ENCODE measurements at places on chromosomes 2 and 18. TPM values are rescaled to one million over a fixed set of nuclear protein-coding genes. Genes with fewer than 3 reads are reported as not detected.

The LOXL3 gene
- 16.6 TPM for total RNA-seq

The ZSWIM2 gene
- total RNA-seq: not detected

- H3K27me3 ChIP-seq: no peaks in the 10 kb centered on the region
- peaks cover 58% of the 10 kb centered on the region for H3K4me1 ChIP-seq
- H3K4me3 ChIP-seq: no peak overlapping the region
- H3K27ac ChIP-seq: no peak overlapping the region
- no peak for DNase-seq
These were observed 13.9 kb downstream of the IWS1 start for GRCh38 chr2:127512362-127512761.

DNA sequence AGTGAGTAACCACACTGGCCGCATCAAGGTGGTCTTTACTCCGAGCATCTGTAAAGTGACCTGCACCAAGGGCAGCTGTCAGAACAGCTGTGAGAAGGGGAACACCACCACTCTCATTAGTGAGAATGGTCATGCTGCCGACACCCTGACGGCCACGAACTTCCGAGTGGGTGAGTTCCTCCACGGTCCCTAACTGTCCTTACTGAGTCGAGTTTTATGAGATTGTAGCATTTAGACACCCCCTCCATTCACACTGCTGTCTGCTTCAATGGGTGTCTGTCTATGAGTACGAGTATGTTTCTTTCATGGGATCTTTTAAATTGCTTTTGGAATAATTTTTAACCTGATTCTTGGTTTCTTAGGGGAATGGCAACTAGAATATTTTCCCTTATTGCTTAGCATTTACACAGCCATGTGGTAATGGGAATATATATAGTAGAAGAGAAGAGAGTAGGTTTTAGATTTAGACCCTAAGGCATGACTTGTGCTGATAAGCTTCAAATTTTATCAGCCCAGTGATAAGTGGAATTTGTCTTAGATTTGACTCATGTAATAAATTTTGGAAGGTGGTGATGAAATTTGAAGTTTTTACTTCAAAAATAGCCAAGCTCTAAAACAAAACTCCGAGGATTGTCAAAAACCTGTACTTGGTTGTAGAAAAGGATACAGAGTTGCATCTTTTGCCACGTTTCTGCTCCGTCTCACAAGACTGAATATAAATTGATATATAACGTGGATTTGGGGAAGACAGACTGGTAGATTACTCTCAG is 188.2 kb downstream of the LTBP1 start:
- no peaks in the 10 kb centered on the region for H3K27me3 ChIP-seq
- DNase-seq: no peak
- H3K4me3 ChIP-seq: peak overlapping the region; percentile 78
- H3K27ac ChIP-seq: peak overlapping the region; percentile 95
- H3K36me3 ChIP-seq: no peaks in the 10 kb centered on the region

The FHOD3 gene
- 24.9 TPM for total RNA-seq

The NOL4 gene
- not detected for total RNA-seq

DNA sequence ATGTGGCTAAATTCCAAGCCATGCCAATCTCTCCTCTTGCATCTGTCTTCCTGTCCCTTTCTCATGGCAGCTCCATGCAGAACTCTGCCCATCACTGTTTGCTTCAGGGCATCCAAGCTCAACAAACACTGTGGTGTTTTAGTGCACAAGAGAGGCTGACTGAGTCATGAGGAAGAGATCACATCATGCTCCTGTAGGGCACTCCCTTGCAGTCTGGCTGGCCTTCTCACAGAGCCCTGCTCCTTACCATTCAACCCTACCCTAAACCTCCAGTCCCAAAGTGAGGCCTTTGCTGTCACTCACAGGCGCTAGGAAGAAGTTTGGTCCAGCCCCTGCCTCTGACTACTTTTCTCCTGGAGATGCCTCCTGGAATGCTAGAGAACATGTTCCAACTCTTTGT is 194.0 kb downstream of the LRATD1 start:
- H3K4me1 ChIP-seq: no peaks in the 10 kb centered on the region
- H3K36me3 ChIP-seq: no peaks in the 10 kb centered on the region
- H3K27me3 ChIP-seq: no peaks in the 10 kb centered on the region
- no peak for DNase-seq

The DNAH6 gene
- total RNA-seq: not detected

- H3K36me3 ChIP-seq: no peaks in the 10 kb centered on the region
- no peaks in the 10 kb centered on the region for H3K4me1 ChIP-seq
- H3K4me3 ChIP-seq: no peak overlapping the region
- no peak overlapping the region for H3K27ac ChIP-seq
These were observed 33.7 kb upstream of the RFX8 start for GRCh38 chr2:101508636-101509035.

DNA sequence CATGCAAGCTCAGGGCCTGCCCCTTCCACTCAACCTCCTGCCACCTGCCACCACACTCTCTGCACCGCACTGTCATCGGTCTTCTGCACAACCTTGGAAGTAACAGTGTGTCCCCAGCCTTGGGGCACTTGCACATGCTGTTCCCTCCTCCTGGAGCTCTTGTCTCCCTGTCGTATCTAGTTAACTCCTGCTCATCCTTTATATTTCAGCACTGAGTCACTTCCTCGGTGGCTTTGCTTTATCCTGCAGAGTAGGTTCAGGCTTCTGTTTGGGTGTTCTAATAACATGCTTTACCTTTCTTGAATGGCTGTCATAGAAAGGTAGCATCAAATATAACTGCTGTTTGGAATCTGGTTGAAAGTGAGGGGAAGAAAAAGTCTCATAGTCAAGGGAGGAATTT is 25.3 kb downstream of the PAX8 start:
- no peak overlapping the region for H3K4me3 ChIP-seq
- peaks cover 14% of the 10 kb centered on the region for H3K4me1 ChIP-seq
- no peaks in the 10 kb centered on the region for H3K27me3 ChIP-seq
- no peak overlapping the region for H3K27ac ChIP-seq

DNA sequence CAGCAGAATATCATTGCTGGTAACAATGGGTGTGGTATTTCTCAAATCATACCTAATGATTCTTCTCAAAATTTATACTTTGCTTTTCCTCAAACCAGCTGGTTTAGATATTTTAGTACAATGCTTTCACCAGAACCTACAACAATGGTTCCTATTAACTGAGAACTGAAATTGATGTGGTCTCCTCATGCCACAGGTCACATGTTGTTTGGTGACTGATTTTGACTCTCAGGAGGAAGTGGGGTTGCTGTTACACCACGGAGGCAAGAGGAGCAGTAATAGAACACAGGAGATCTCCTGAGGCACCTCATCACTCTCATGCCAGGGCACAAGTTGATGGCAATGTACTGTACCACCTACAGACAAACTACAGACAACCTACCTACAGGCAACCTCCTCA is 3.0 kb upstream of the CEP68 start:
- H3K36me3 ChIP-seq: no peaks in the 10 kb centered on the region
- H3K27ac ChIP-seq: no peak overlapping the region
- no peak for DNase-seq
- H3K4me1 ChIP-seq: peaks cover 21% of the 10 kb centered on the region
- H3K27me3 ChIP-seq: no peaks in the 10 kb centered on the region

DNA sequence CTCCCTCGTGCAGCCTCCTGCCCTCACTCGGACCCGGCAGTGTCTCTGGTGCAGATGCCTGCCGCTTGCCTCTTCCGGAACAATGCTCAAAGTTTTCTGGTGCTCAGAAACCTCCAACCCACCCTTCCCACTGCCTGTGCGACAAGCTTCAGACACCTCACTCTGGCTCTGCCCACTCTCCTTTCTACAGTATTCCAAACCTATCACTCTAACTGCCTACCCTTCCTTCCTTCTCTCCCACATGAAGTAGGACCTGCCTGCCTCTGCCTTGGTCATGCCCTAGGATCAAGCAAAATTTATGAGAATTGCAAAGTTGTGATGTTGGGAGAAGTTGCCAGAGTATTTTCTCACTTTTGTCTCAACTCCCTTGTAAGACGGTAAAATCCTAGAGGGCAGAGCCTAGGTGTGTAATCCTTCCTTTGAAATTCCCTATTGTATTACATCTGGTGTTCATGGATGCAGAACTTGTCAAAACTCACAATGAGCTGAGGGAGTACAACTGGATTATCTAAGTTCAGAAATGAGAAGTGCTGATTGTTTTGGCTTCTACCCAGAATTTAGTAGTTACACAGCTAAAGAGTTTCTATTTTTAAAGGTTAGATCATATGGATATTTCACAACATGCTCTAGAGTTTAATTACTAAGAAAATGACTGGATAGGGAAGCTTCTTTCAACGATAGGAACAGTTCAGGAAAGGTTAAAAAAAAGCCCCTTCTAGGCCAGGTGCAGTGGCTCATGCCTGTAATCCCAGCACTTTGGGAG is 7.2 kb downstream of the NPC1 start:
- H3K27me3 ChIP-seq: no peaks in the 10 kb centered on the region
- H3K4me1 ChIP-seq: peaks cover 51% of the 10 kb centered on the region
- H3K27ac ChIP-seq: no peak overlapping the region
- no peak for DNase-seq

GRCh38 chr2:9083287-9083686 is 79.8 kb upstream of the MBOAT2 start:
- no peaks in the 10 kb centered on the region for H3K36me3 ChIP-seq
- H3K27me3 ChIP-seq: no peaks in the 10 kb centered on the region
- H3K4me1 ChIP-seq: no peaks in the 10 kb centered on the region
- no peak for DNase-seq

- H3K4me3 ChIP-seq: no peak overlapping the region
- H3K4me1 ChIP-seq: peaks cover 66% of the 10 kb centered on the region
- H3K27me3 ChIP-seq: no peaks in the 10 kb centered on the region
- DNase-seq: no peak
- H3K36me3 ChIP-seq: peaks cover 8% of the 10 kb centered on the region
- H3K27ac ChIP-seq: no peak overlapping the region
These were observed 10.0 kb downstream of the WIPF1 start for GRCh38 chr2:174587579-174587978.

GRCh38 chr2:38474715-38475566 is 97.9 kb upstream of the ATL2 start:
- no peaks in the 10 kb centered on the region for H3K27me3 ChIP-seq
- H3K4me3 ChIP-seq: no peak overlapping the region
- H3K4me1 ChIP-seq: peaks cover 18% of the 10 kb centered on the region
- DNase-seq: no peak
- no peak overlapping the region for H3K27ac ChIP-seq

- H3K27ac ChIP-seq: peak overlapping the region; percentile 17
- H3K4me1 ChIP-seq: no peaks in the 10 kb centered on the region
- H3K4me3 ChIP-seq: no peak overlapping the region
- DNase-seq: no peak
These were observed 214.8 kb upstream of the PID1 start for GRCh38 chr2:229485857-229486256.

- no peaks in the 10 kb centered on the region for H3K4me1 ChIP-seq
- DNase-seq: no peak
- no peak overlapping the region for H3K4me3 ChIP-seq
- H3K27me3 ChIP-seq: no peaks in the 10 kb centered on the region
These were observed 332.1 kb upstream of the CDH20 start for GRCh38 chr18:61001138-61001537.

The GPAT2 gene
- total RNA-seq: 6.9 TPM

GRCh38 chr2:53633441-53633840 is 134.2 kb upstream of the CHAC2 start:
- H3K4me3 ChIP-seq: no peak overlapping the region
- no peak overlapping the region for H3K27ac ChIP-seq
- H3K4me1 ChIP-seq: peaks cover 5% of the 10 kb centered on the region
- no peak for DNase-seq
- no peaks in the 10 kb centered on the region for H3K27me3 ChIP-seq

DNA sequence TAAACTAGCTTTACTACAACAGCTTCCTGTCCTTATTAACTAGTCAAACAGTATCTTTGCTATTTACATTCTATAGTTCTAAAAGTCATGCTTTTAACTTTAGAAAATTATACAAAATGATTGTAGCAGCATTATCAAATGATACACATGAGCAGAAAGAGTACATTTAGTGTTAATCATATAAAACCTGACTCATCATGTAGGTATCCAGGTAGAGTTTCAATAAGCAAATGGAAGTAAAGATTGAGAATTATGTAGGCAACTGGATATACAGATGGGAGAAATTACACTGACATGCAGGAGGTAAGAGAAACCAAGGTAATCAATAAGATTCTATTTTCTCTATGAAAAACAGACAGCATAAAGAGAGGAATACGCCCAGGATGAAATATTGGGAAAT is 33.8 kb downstream of the TRIP12 start:
- no peak overlapping the region for H3K4me3 ChIP-seq
- H3K27me3 ChIP-seq: no peaks in the 10 kb centered on the region
- H3K4me1 ChIP-seq: no peaks in the 10 kb centered on the region
- H3K27ac ChIP-seq: no peak overlapping the region
- no peak for DNase-seq

The POTEI gene
- total RNA-seq: not detected

The ALPP gene
- total RNA-seq: not detected

DNA sequence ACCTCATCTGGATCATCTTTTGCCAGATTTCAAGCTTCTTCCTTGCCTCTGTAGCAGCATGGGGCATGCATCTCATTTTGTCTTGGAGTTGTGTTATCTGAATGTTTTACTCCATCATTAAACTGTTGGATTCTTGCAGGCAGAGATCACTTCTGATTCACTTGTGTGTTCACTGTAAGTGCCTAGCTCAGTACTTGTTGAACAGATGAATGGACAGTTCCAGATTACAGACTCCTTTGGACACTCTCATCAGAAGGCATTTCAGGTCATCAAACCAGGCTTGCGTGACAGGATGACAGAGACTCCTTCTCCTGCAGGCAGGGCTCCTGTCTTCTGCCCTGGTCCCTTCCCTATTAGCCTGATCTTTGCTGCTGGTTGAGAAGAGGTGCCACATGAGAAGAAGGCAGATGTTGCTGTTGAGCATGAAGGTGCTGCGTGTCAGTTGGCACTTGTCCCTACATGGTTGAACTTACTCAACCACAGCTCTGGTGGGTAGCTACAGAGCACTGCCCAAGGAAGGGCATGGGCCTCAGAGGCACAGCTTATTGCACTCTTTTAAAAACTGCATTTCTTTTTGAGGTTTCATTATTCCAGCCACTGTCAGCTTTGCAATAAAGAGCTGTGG is 58.9 kb downstream of the INPP4A start:
- no peaks in the 10 kb centered on the region for H3K36me3 ChIP-seq
- no peak overlapping the region for H3K4me3 ChIP-seq
- no peak for DNase-seq
- no peaks in the 10 kb centered on the region for H3K27me3 ChIP-seq

GRCh38 chr2:102046135-102046986 is 54.6 kb downstream of the IL1R2 start:
- no peak overlapping the region for H3K4me3 ChIP-seq
- DNase-seq: no peak
- H3K36me3 ChIP-seq: no peaks in the 10 kb centered on the region
- no peaks in the 10 kb centered on the region for H3K27me3 ChIP-seq
- H3K27ac ChIP-seq: no peak overlapping the region

GRCh38 chr2:232113821-232114220 is 152.3 kb downstream of the DIS3L2 start:
- no peak overlapping the region for H3K27ac ChIP-seq
- no peaks in the 10 kb centered on the region for H3K27me3 ChIP-seq
- no peak overlapping the region for H3K4me3 ChIP-seq
- no peak for DNase-seq
- no peaks in the 10 kb centered on the region for H3K36me3 ChIP-seq

- no peaks in the 10 kb centered on the region for H3K36me3 ChIP-seq
- H3K27me3 ChIP-seq: no peaks in the 10 kb centered on the region
- H3K4me3 ChIP-seq: peak overlapping the region; percentile 29
These were observed 23.7 kb downstream of the FARP2 start for GRCh38 chr2:241379481-241380480.

- peak overlapping the region; percentile 79 for H3K27ac ChIP-seq
- peaks cover 45% of the 10 kb centered on the region for H3K4me1 ChIP-seq
- H3K36me3 ChIP-seq: peaks cover 2% of the 10 kb centered on the region
- no peaks in the 10 kb centered on the region for H3K27me3 ChIP-seq
- peak overlapping the region; percentile 80 for H3K4me3 ChIP-seq
These were observed 64.9 kb downstream of the DNMT3A start for GRCh38 chr2:25276569-25277465.

The LINC00305 gene
- total RNA-seq: not detected

The AGXT gene
- not detected for total RNA-seq
